Posterior vena cava (tissue), 2 donors: ENCODE measurements at places on chromosomes 13 and 19.

GRCh38 chr19:495402-496111, 729 bp upstream of the MADCAM1 start:
- DNase-seq: no peak

DNA sequence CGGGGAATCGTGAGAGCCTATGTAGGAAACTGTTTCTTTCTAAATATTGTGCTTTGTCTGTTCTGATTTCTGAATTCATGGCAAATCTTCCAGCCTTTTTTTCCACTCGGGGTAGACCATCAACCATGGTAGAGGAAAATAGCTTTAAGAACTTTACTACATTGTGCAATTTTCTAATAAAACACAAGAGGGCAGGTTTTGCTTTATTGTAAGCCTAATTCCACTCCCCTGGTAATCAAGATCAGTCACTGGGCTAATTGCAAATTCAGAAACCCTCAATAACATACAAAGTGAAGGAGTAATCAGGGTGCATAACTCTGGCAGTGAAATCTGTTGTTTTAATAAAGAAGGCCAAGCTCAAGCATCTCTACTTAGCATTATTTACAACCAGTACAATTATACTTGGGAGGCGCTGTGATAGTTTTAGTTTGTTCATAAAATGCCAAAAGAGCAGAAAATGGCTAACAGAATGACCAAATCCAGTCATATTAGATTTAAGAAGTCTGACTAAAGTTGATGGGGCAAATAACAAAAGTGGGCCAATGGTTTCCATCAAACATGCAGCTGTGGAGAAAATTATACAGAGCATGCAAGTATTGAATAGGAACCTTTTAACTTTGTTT, 43.8 kb downstream of the DCT start:
- DNase-seq: no peak

DNA sequence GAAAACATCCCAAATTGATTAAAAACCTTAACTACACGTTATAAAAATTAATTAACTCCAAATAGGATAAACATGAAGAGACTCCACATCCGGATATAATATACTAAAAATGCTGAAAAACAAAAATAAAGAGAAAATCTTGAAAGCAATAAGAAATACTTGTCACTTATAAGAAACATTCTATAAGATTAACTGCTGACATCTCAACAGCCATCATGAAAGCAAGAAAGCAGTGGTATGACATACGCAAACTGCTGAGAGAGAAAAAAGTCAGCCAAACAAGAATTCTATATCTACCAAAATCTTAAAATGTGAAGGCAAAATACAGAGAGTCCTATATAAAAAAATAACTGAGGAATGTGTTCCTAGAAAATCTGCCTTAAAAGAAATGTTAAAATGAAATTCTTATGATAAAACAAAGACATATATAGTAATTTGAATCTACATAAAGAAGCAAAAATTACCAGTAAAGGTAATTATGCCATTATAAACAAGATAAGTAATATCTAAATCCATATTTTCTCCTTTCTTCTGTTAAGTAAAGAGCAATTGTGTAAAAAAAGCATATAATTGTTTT, 1851.1 kb downstream of the PCDH9 start:
- no peak for DNase-seq

- DNase-seq: no peak
Measured at GRCh38 chr19:14272623-14273022, 66.7 kb upstream of the ADGRL1 start.

GRCh38 chr13:94371855-94372254, 107.6 kb downstream of the DCT start:
- no peak for DNase-seq

DNA sequence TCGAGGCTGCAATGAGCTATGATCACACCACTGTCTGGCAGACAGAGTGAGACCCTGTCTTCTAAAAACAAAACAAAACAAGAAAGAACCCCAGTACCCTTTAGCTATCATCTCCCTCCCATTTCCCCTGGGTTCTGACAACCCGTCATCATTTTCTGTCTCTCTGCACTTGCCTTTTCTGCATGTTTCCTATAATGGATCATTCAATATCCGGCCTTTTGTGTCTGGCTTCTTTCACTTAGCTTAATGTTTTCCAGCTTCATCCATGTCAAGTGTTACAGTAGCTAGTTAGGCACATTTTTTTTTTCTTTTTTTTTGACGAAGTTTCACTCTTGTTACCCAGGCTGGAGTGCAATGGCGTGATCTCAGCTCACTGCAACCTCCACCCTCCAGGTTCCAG, 16.5 kb downstream of the AP2S1 start:
- DNase-seq: no peak

GRCh38 chr13:27083183-27083582, 88.4 kb downstream of the USP12 start:
- no peak for DNase-seq

- DNase-seq: no peak
Measured at GRCh38 chr19:33686262-33686661, 64.5 kb downstream of the CHST8 start.

GRCh38 chr13:23467048-23467931, 33.8 kb upstream of the SACS start:
- DNase-seq: no peak

GRCh38 chr13:33353210-33353609, 67.7 kb upstream of the STARD13 start:
- DNase-seq: peak; percentile 89

GRCh38 chr13:44433863-44434765, 60.5 kb downstream of the SERP2 start:
- no peak for DNase-seq

GRCh38 chr13:87093399-87093798, 577.8 kb upstream of the SLITRK5 start:
- no peak for DNase-seq

DNA sequence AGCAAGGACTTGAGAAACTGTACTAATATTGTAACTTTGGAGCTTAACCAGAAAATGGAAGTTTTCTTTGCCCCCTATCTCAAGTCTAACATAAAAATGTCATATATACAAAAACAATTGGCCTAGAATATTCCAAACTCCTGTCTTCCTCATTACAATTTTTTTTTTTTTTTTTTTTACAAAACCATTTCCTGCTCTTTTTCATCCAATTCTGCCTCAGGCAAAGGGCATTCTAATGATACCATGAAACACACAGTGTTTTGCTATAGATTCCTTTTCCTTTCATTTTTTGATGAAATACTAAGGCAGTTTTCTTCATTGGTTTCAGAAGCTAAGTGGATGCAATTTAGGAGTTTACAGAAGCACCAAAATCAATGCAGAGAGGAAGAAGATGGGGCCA, 119.7 kb downstream of the LHFPL6 start:
- DNase-seq: no peak

GRCh38 chr13:29254626-29255370, 340.7 kb downstream of the SLC7A1 start:
- no peak for DNase-seq

GRCh38 chr13:95212983-95213850, 88.0 kb downstream of the ABCC4 start:
- DNase-seq: no peak

GRCh38 chr19:33388725-33389420, 15.4 kb downstream of the CEBPG start:
- peak; percentile 83 for DNase-seq

DNA sequence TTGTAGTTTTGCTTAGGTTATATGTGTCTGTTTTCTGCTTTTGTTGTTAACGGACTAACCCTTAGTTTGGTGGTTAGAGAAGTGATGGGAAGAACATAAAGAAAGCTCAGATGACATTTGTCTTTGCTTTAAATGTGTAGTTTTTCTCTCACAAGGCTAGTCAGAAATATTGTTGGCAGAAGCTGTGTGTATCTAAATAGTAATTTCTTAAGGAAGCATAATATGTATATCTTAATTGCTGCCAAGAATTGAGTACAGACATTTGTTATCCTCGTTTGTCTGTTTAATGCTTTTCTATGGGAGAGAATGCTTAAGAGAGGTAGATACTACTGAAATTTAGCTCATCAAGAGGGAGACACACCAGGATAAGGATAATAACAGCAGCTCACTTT, 2.7 kb downstream of the RGCC start:
- DNase-seq: no peak

DNA sequence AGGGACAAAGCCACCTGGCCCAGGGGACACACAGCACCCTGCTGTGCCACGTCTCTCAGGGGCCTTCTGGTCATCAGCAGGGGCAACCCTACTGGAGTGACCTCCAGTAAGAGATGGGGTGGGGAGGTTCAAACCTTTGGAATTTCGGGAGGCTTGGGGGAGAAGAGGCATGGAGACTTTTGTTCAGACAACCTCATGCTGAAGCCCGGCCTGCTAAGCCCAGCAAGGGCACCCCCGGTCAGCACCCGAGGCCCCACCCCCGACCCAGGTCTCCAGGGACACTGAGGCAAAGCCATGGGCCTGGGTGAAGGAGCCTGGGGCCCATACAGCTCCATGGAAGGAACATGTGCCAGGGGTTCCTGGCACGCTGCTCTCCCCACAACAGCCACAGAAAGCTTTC, 23.3 kb downstream of the ZNF787 start:
- DNase-seq: no peak

- DNase-seq: no peak
Measured at GRCh38 chr19:49930483-49931011, 1.2 kb upstream of the NUP62 start.
